Inflammatory macrophage treated with lipopolysaccharide for 4 hours (primary cell): ENCODE measurements at places on chromosomes 4 and X.

DNA sequence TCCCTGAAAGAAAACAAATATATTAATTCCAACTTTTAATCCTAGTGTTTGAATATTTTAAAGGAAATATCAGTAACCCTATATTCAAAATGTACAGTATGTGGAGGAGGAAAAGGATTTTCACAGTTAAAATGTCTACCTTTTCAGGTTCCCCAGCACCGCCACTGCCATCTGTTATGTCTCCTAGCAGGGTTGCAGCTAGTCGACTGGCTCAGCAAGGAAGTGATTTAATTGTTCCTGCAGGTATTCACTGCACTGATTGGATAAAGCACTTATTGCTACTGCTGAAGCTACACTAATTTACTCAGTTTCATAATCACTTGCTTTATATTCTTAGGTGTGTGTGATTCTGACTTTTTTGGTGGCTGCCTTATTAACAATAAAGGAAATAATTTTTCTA lies 65.5 kb upstream of the FHDC1 start:
- no peak for DNase-seq

- DNase-seq: no peak
Measured at GRCh38 chrX:50108264-50108663, 92.5 kb downstream of the AKAP4 start.

DNA sequence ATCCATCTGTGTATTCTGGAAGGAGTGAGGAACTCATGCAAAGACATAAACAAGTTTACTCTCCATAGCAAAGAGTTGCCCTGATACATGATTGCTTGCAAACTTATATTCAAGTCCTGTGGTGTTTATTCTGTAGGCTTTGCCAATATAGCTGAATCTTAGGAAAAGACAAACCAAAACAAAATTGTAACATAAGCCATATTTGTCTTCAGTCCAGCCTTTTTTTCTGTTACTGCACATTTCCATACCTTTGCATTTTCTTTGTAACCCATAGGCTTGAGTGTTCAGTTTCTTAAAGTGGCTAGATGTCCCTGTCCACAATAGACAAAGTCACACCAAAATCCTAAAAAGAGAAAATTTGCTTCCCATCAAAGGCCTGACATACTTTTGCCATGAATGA lies 120.4 kb downstream of the PPARGC1A start:
- DNase-seq: no peak

DNA sequence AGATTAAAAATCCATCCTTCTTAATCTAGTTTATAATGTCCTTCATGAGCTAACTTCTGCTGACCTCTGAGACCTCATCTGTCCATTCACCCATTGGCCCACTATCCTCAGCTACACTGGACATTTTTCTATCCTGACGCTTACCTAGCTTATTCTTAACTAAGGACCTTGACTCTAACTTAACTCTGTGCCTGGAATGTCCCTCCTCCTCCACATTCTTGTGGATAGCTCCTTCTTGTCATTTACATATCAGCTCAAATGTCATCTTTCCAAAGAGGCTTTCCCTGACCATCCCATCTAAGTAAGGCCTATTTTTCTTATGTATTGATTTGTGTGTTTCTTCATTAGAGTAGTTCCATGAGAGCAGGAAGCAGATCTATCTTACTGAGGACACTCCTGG lies 54.7 kb downstream of the ATXN3L start:
- DNase-seq: no peak

DNA sequence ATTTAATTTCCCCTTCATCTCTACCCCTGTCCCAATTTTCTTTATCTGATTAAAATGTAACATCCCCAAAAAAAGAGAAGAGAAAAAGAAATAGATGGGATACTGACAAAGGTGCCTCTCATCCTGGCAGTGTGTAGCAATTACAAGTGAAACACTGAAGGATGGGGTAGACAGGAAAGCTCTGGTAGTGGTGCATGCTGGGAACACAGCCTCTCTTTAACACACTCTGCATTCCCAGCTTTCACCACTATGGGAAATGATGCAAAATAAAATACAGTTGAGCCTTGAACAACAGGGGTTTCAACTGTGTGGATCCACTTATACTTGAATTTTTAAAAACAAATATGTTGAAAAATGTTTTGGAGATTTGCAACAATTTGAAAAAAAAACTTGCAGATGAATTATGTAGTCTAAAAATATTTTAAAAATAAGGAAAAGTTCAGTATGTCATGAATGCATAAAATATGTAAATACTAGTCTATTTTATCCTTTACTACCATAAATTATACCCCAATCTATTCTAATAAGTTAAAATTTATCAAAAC lies 239.2 kb upstream of the DDX53 start:
- no peak for DNase-seq

DNA sequence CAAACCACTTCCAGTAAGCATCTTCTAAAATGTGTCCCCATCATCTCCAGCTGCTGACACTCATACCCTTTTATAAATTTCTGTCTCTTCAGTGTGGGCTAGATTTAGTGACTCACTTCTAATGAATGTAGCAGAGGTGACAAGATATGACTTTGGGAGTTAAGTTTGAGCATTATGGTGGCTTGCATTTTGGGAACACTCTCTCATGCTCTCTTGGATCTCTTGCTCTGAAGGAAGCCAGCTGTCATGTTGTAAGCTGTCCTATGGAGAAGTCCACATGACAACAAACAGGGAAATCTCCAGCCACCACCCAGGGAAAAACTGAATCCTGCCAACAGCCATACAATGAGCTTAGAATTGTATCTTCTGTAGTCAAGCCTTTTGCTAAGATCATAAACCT lies 691.3 kb upstream of the PCDH7 start:
- no peak for DNase-seq
